ENCODE measurements at places on chromosomes 3 and 15. TPM values are rescaled to one million over a fixed set of nuclear protein-coding genes. Genes with fewer than 3 reads are reported as not detected.

Gene ITGA11
- polyA plus RNA-seq = not detected

DNA sequence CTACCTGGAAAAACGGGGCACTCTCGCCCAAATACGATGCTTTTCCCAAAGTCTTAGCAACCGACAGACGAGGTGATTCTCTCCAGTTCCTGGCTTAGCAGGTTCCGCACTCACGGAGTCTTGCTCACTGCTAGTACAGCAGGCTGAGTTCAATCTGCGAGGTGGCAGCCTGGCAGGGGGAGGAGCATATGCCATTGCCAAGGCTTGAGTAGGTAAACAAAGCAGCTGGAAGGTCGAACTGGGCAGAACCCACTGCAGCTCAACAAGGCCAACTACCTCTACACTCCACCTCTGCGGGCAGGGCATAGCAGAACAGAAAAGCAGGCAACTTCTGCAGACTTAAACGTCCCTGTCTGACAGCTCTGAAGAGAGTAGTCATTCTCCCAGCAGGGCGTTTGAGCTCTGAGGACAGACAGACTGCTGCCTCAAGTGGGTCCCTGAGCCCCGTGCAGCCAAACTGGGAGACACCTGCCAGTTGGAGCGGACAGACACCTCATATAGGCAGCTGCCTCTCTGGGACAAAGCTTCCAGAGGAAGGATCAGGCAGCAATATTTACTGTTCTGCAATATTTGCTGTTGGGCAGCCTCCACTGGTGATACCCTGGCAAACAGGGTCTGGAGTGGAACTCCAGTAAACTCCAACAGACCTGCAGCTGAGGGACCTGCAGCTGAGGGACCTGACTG is 73.4 kb upstream of the CADM2 start:
- H3K27me3 ChIP-seq = no peaks in the 10 kb centered on the region
- no peaks in the 10 kb centered on the region for H3K36me3 ChIP-seq
- DNase-seq = no peak
- H3K4me1 ChIP-seq = no peaks in the 10 kb centered on the region

Gene C3orf70
- not detected for polyA plus RNA-seq

- no peak overlapping the region for H3K27ac ChIP-seq
- DNase-seq = no peak
- no peaks in the 10 kb centered on the region for H3K4me1 ChIP-seq
- H3K27me3 ChIP-seq = no peaks in the 10 kb centered on the region
- H3K36me3 ChIP-seq = no peaks in the 10 kb centered on the region
- H3K4me3 ChIP-seq = no peak overlapping the region
These were observed 6.1 kb downstream of the PTX3 start for GRCh38 chr3:157442729-157443128.

DNA sequence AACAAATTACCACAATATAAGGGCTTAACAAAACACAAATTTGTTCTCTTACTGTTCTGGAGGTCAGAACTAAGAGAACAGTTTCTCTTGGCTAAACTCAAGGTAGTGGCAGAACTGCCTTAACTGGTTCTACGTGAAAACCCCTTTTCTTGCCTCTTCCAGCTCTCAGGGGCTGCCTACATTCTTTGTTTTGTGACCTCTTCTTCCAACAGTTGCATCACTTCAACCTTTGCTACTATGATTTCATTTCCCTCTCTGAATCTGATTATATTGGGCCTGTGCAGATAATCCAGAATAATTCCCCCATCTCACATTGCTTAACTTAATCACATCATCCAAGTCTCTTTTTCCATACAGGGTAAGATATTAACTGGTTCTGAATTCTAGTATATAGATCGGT is 624.6 kb downstream of the ZPLD1 start:
- H3K27me3 ChIP-seq = no peaks in the 10 kb centered on the region
- H3K27ac ChIP-seq = no peak overlapping the region
- no peak overlapping the region for H3K4me3 ChIP-seq
- no peak for DNase-seq
- H3K36me3 ChIP-seq = no peaks in the 10 kb centered on the region

- no peak overlapping the region for H3K27ac ChIP-seq
- DNase-seq = no peak
- no peaks in the 10 kb centered on the region for H3K4me1 ChIP-seq
- H3K4me3 ChIP-seq = no peak overlapping the region
These were observed 345.6 kb downstream of the NLGN1 start for GRCh38 chr3:173743111-173743510.

Data from CD4-positive, alpha-beta memory T cell (primary cell).